Kidney (tissue), 22 donors: ENCODE measurements at places on chromosomes 13 and 19. TPM values are rescaled to one million over a fixed set of nuclear protein-coding genes. Genes with fewer than 3 reads are reported as not detected.

GRCh38 chr19:30145467-30145866 lies 203.4 kb downstream of the URI1 start:
- no peak for DNase-seq

DNA sequence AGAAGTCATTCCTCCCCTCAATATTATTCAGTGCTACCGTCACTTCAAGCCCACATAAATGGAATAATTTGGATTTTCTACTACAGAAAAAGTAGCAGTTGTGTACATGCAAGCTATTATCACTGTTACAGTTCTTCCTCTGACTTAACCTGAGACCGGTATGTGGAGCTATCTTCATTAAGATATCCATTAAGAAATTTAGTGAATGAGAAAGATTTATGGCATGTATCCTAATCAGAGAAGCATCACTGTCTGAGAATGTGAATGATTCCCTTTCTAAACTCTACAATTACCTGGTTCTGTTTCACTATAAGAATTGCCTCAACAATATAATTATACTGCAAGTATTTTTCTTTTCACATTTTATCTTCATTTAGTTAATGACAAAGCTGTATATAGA lies 278.7 kb downstream of the KLF5 start:
- no peak for DNase-seq

The ZFP36 gene
- polyA plus RNA-seq, result 87.9 TPM

GRCh38 chr19:29554149-29554548 lies 28.4 kb downstream of the VSTM2B start:
- no peak for DNase-seq

GRCh38 chr13:110641055-110642015 lies 26.0 kb downstream of the NAXD start:
- DNase-seq, result peak; percentile 61

GRCh38 chr19:35222373-35223015 lies 6.0 kb downstream of the FAM187B start:
- DNase-seq, result no peak

GRCh38 chr13:19810996-19811881 lies 28.5 kb upstream of the PSPC1 start:
- no peak for DNase-seq

The MIA gene
- not detected for polyA plus RNA-seq

The KATNAL1 gene
- polyA plus RNA-seq, result 2.5 TPM

The RNF225 gene
- not detected for polyA plus RNA-seq

The MUC16 gene
- not detected for polyA plus RNA-seq

- no peak for DNase-seq
These were observed 111.8 kb downstream of the SACS start for GRCh38 chr13:23321535-23322241.

DNA sequence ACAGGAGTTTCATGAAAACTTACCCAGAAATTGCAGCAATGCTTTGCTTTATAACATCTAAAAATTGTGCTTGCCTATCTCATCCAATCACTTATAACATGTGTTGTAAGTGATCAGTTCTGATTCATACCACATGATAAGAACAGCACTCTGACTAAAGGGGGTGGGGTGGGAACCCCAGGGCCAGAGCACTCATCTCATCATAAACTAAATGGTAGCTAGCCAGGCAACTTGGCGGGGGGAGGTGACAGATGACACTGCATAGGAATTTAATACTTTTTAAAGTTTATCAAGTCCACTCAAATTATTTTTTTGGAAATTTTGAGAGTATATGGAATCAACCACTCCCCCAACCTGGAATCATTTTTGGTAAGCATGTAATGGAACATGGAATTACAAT lies 42.1 kb downstream of the FOXO1 start:
- no peak for DNase-seq

The COX6B2 gene
- polyA plus RNA-seq, result 0.62 TPM

The UPF1 gene
- polyA plus RNA-seq, result 34.2 TPM

GRCh38 chr13:87712012-87712411 lies 40.8 kb downstream of the SLITRK5 start:
- no peak for DNase-seq

DNA sequence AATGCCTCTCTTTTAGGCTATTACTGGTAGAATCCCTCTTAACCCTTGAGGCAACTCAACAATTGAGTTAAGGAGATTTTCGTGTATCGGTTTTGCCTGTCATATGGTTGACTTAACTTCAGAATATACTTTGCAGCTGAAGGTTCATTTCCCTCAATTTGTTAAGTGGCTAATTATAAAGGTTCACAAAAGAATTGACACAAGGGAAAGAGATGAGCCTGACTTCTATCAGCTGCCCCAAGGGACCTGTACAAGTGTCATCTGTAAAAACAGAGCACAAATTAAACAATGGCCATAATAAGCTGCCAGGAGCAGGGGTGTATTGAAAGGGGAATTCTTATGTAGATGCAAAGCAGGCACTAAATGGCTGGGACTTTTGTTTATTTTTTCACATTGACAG lies 334.8 kb upstream of the OBI1 start:
- DNase-seq, result no peak

DNA sequence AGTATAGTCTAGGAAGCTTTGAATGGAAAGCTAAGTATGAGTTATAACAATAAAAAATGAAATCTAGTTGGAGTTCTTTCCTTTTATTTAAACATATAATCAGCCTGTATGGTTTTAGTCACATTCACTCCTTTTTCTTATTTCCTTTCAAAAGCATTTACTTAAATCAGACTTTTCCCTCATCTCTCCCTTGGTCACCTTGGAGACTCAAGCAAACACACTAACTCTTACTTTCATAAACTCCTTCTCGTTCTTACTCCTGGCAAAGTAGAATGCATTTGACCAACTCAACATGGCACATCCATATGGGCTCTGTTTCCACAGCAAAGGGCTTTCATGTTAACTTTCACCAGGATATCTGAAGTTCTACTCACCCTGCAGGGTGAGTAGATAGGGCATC lies 400.0 kb downstream of the LMO7 start:
- DNase-seq, result no peak

GRCh38 chr13:76768384-76768783 lies 117.8 kb downstream of the KCTD12 start:
- DNase-seq, result no peak

DNA sequence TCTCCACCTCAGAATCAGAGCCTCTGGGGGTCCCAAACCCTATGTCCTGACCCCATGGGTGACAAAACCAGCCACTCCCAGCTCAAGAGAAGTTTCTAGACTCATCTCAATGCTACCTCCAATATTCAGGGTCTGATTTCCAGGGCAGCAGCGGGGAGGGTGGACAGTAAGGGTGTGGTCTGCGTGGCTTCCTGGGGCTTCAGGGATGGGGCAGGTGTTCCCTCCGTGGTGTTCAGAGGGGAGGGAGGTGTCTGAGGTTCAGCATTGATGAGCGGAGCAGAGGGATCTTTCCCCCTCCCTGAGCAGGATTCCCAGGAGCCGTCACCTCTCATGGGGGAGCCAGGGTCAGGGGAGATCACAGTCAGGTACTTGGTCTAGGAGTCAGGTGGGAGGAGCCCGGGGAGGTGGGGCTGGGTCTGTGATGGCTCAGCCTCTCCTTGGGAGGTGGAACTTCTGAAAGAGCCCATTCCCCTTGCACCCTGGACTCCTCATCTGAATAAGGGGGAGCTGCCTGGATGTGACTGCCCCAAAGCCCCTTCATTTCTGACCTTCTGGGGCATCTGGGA lies 2.9 kb downstream of the LILRA2 start:
- peak; percentile 41 for DNase-seq

The UBE2L5 gene
- not detected for polyA plus RNA-seq
